Spinal cord (tissue), 10 donors: ENCODE measurements at places on chromosomes 4 and X. TPM values are rescaled to one million over a fixed set of nuclear protein-coding genes. Genes with fewer than 3 reads are reported as not detected.

DNA sequence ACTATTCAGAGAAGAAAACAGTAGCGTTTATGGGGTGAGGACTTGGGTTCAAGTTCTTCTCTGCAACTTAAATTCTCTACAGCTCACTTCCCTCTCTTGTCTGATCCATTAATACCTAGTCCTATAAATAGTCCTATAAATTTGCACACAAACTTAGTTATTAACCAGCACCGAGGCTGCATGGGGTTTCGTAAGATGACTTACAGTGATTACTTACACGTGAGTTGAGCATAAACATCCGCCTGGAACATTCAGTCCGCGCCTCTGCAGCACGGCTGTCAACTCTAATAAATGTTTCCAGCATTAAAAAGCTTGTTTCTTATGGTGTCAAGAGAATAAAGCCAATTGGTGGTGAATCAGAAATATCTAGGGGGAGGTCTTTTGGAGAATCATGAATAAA lies 103.0 kb upstream of the ENPP6 start:
- H3K36me3 ChIP-seq = no peaks in the 10 kb centered on the region
- H3K4me3 ChIP-seq = no peak overlapping the region
- H3K27ac ChIP-seq = no peak overlapping the region
- H3K4me1 ChIP-seq = no peaks in the 10 kb centered on the region
- peak; percentile 26 for DNase-seq
- H3K27me3 ChIP-seq = no peaks in the 10 kb centered on the region

DNA sequence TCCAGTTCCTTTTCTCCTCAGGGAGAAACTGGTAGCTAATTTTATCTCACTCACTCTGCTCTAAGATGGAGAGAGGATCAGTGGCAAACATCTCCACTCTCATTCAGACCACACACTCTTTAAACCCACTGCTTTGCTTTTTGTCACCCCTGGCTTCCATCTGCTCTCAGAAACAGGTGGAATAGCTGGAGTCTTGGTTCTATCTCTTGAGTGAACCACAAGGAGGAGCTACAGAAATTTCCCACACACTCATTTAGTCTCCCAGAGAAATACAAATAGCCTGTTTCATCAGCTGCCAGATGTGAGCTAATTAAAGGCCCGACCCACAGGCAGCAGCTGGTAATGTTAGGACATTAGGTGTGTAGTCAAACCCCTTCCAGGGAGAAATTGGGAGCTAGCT lies 96.6 kb downstream of the STPG2 start:
- no peak overlapping the region for H3K27ac ChIP-seq
- H3K4me1 ChIP-seq = no peaks in the 10 kb centered on the region
- DNase-seq = no peak
- no peaks in the 10 kb centered on the region for H3K36me3 ChIP-seq
- no peak overlapping the region for H3K4me3 ChIP-seq

DNA sequence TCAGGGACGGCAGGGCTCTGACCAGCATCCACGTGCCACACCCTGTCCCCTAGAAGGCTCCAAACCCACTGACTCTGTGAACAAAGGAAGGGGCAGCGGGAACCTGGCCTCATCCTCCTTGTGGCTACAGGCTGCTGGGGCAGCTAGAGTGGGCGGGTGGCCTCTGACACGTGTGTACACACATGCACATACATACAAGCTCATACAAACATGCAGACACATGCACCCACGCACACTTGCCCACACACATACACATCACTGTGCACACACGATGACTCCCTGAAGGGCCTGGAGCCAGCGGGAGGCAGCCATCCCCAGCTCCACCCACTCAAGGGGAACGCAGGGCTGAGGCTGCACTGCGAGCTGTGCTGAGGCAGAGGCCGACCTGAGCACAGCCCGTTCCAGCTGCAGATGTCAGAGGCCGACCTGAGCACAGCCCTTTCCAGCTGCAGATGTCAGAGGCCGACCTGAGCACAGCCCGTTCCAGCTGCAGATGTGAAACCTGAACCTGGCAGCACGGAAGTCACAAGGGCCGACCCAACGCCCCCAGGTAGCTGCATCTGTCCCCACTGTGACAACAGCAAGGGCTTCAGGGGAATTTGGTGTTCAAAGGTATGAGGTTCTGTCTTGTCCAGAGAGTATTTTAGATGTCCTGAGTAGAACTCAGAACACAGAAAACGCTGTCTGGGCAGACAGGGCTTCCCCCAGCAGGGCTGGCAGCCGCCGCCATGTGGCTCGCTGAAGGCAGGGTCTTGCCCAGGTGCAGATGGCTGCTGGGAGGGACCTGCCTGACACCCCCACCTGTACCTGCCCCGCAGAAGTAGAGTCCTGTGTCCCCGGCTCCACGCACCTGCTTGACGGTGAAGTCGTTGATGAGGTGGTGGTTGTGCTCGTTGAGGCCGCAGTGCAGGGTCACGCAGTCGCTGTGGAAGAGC lies 33.5 kb downstream of the CTBP1 start:
- peaks cover 25% of the 10 kb centered on the region for H3K4me1 ChIP-seq
- no peak overlapping the region for H3K4me3 ChIP-seq
- no peak for DNase-seq
- peaks cover 84% of the 10 kb centered on the region for H3K36me3 ChIP-seq
- H3K27ac ChIP-seq = no peak overlapping the region

DKK2 gene
- 32.2 TPM for total RNA-seq

SHOX gene
- total RNA-seq = 0.06 TPM

DNA sequence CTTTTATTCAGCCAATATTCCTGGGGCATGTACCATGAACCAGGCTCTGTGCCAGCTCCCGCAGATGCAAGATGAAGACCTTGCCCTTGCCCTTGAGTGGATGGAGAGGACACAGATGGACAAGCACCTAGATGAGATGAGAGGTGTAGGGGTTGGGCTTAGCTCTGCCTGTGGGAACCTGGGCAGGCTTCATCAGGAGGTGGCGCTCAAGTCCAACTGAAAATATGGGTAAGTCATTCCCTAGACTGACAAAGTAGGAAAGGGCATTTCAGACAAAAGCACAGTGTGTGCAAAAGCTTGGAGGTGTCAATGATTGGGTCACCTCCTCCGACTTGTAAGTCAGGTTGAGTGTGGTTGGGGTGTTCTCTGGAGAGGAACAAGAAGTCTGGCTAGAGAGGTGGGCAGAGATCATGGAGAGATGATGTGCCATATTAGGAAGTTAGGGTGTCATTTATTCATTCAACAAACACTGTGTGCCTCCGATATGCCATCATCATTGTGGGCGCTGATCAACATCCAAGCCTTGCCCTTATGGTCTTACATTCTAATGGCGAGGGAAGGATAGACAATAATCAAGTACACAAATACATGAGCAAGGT lies 64.6 kb downstream of the ANAPC4 start:
- H3K36me3 ChIP-seq = no peaks in the 10 kb centered on the region
- peak; percentile 86 for DNase-seq
- no peak overlapping the region for H3K27ac ChIP-seq
- H3K4me1 ChIP-seq = peaks cover 16% of the 10 kb centered on the region

DNA sequence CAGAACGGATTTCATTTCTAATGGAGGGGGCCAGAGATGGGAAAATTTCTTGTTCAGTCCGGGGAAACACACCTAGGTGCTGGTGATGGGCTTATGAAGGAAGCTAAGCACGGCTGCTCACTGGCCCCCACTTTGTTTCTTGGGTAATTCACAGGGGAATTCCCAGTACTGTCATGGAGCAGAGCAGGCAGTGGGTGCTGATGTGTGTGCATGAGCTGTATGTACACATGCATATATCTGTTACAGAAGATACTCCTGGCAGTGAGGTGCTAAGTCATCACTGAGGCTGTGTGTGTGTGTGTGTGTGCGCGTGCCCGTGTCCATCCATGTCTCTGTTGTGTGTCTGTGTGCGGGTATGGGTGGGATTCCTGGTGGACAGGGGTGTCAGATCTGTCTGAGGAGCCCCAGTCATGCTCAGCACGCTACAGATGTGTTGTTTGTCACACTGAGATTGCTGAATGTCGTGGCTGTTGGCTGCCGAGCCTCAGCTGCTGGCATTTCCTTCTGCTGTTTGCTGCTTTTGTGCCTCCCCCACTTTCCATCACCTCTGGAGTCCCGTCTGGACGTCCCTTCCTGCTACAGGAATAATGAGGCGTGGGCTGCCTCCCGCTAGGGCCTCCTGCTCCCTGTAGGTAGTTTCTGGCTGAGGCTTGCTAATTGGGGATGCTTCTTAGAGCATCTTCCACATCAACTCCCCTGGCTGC lies 53.3 kb downstream of the JADE1 start:
- peak; percentile 60 for DNase-seq
- no peak overlapping the region for H3K4me3 ChIP-seq
- no peaks in the 10 kb centered on the region for H3K27me3 ChIP-seq
- peaks cover 12% of the 10 kb centered on the region for H3K4me1 ChIP-seq
- no peak overlapping the region for H3K27ac ChIP-seq

DNA sequence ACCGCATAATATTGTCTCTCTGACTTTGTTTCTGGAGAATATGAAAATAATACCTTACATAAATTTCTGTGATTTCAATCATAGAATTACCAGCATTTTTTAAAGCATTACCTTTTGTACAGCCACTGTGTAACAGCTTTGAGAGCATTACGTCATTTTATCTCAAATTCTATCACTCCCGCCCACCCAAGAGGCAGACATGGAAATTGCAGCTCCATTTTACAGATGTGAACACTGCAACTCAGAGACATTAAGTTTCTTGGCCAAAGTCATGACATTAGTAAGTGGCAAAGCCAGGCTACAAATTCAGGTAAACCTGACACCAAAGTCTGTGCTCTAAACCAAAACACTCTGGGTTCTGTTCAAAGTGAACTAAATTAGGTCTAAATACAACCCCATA lies 33.6 kb upstream of the KDR start:
- peaks cover 6% of the 10 kb centered on the region for H3K4me1 ChIP-seq
- peaks cover 8% of the 10 kb centered on the region for H3K27me3 ChIP-seq
- no peak overlapping the region for H3K27ac ChIP-seq
- no peaks in the 10 kb centered on the region for H3K36me3 ChIP-seq
- no peak for DNase-seq
- no peak overlapping the region for H3K4me3 ChIP-seq
